ENCODE measurements at places on chromosomes 11 and 22.

- no peak for DNase-seq
Measured at GRCh38 chr11:73359341-73359740, 16.9 kb upstream of the RELT start.

- DNase-seq, result peak; percentile 11
Measured at GRCh38 chr11:130070109-130070845, 583 bp downstream of the APLP2 start.

GRCh38 chr11:119895981-119896380, 167.0 kb upstream of the NECTIN1 start:
- no peak for DNase-seq

GRCh38 chr22:49935561-49935960, 17.1 kb downstream of the CRELD2 start:
- no peak for DNase-seq

GRCh38 chr11:96001037-96001436, 77.1 kb upstream of the MTMR2 start:
- no peak for DNase-seq
